Hematopoietic multipotent progenitor cell (in vitro differentiated cells): ENCODE measurements at places on chromosomes 3 and 15. TPM values are rescaled to one million over a fixed set of nuclear protein-coding genes. Genes with fewer than 3 reads are reported as not detected.

The NTRK3 gene
- under 0.01 TPM for total RNA-seq

The GOLGA6L7 gene
- total RNA-seq, result not detected

The C15orf62 gene
- 1.1 TPM for total RNA-seq

The ANKUB1 gene
- total RNA-seq, result not detected

The CEP19 gene
- total RNA-seq, result 3.0 TPM

The CYP8B1 gene
- total RNA-seq, result not detected

The CYP1A1 gene
- total RNA-seq, result 0.27 TPM

The CRYGS gene
- total RNA-seq, result 0.81 TPM
